ENCODE measurements at places on chromosomes 3 and 15. TPM values are rescaled to one million over a fixed set of nuclear protein-coding genes. Genes with fewer than 3 reads are reported as not detected.

TGM5 gene
- total RNA-seq, result not detected

ADAMTSL3 gene
- total RNA-seq, result not detected

KLHL40 gene
- total RNA-seq, result not detected

MRAS gene
- total RNA-seq, result 0.19 TPM

SERPINI2 gene
- not detected for total RNA-seq

DGKG gene
- 0.39 TPM for total RNA-seq

ROPN1 gene
- not detected for total RNA-seq

NR1I2 gene
- 0.39 TPM for total RNA-seq

UPK1B gene
- not detected for total RNA-seq

SLMAP gene
- 43.9 TPM for total RNA-seq

DNA sequence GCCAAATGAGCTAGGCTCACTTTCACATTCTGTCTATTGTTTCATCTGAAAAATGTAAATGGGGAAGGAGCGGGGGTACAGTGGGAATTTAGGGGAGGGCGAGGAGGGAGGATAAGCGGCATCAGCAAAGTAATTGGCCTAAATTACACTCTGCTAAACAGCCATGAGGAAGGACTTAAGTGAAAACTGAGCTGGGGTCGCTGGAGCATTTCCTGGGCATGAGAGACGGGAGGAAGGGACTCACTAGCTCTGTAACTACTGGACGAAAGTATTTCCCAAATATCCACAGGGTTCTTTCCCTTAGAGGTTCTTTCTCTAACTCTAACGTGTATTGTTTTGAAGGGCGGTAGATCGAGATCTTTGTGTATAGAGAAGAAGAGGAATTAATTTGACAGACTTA lies 418.0 kb downstream of the SOX2 start:
- no peaks in the 10 kb centered on the region for H3K4me1 ChIP-seq
- no peak for DNase-seq
- no peaks in the 10 kb centered on the region for H3K36me3 ChIP-seq

DNA sequence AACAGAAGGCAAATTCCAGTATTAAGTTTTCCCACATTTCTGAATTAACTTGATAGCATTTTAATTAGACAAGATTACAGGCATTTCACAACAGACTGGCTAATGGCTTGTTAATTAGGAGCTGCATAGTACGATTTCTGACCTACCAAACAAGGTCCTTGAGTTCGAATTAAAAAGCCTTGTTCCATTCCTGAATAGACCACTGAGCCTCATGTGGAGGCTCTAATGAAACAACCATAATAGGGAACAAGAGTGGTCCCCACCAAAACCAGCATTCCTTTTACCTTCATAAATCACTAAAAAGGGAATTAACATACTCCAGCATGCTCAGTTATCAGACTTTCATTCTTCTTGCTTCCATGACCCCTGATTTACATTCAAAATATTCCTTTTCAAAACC lies 66.4 kb downstream of the PRTG start:
- peaks cover 5% of the 10 kb centered on the region for H3K27me3 ChIP-seq
- no peak overlapping the region for H3K27ac ChIP-seq
- H3K4me3 ChIP-seq, result no peak overlapping the region

DNA sequence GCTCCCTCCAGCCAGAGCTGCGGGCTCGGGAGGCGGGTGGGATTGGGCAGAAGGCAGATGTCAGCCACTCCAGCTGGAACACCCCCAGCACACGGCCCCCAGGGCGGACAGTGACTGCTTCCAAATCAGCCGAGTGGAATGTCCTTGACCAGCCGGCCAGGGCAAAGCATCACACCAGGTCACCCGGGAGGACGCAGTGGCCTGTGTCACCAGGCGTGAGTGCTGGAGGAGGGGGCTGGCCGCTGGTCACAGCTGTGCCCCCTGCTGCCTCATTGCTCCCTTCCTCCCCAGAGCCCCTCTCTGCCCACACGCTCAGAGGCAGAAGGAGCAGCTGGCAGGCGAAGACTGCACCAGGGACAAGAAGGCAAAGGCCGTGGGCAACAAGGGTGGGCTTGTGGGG lies 33.5 kb downstream of the NTRK3 start:
- no peak overlapping the region for H3K4me3 ChIP-seq
- H3K4me1 ChIP-seq, result no peaks in the 10 kb centered on the region
- DNase-seq, result no peak
- H3K27me3 ChIP-seq, result peaks cover 5% of the 10 kb centered on the region
- no peak overlapping the region for H3K27ac ChIP-seq

- no peak overlapping the region for H3K4me3 ChIP-seq
- no peak for DNase-seq
- no peaks in the 10 kb centered on the region for H3K36me3 ChIP-seq
Observed at GRCh38 chr3:68535782-68536181, 396.6 kb downstream of the TAFA4 start.

GRCh38 chr3:12948371-12948770 lies 107.0 kb upstream of the RPL32 start:
- no peaks in the 10 kb centered on the region for H3K36me3 ChIP-seq
- no peak for DNase-seq
- H3K27ac ChIP-seq, result no peak overlapping the region
- peaks cover 51% of the 10 kb centered on the region for H3K4me1 ChIP-seq
- no peaks in the 10 kb centered on the region for H3K27me3 ChIP-seq

DNA sequence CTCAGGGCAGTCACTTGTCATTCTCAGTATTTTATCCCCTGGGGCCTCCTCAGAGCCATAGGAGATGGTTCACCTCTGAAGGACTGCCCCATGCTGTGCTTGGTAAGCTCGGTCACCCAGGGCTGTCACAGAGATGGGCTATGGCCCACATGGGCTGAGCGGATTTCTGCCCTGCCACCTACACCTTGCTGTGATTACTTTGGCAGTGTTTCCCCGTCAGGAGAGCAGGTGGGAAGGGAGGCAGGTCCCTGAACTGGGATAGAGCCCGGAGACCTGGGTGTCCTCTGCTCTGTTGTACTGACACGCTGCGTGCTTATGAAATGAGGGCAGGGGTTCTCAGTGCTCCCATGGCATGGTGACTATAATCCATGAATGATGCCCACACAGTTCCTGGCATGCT lies 48.9 kb downstream of the APBA2 start:
- DNase-seq, result no peak
- no peaks in the 10 kb centered on the region for H3K27me3 ChIP-seq
- H3K4me1 ChIP-seq, result peaks cover 45% of the 10 kb centered on the region
- H3K27ac ChIP-seq, result no peak overlapping the region
- H3K36me3 ChIP-seq, result no peaks in the 10 kb centered on the region

DNA sequence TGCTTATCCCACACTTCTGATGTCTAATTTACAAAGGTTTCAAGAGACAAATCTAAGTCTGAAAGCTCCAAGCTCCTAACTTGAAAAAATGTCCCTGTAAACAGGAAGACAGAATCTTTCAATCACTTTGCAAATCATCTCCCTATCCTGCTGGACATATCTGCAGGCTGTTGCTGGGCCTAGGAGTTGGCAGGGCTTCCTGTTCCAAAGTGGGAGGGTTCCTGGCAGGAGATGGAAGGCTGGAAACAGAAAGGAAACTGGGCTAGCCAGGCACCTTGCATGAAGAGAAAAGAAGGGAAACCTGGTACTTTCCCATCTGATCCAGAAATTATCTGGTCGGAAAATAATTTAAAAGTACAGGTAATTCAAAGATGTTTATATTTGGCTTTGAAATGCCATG lies 227.3 kb upstream of the IL12A start:
- peaks cover 10% of the 10 kb centered on the region for H3K4me1 ChIP-seq
- peaks cover 42% of the 10 kb centered on the region for H3K27me3 ChIP-seq
- no peaks in the 10 kb centered on the region for H3K36me3 ChIP-seq
- no peak overlapping the region for H3K4me3 ChIP-seq
- no peak for DNase-seq

DNA sequence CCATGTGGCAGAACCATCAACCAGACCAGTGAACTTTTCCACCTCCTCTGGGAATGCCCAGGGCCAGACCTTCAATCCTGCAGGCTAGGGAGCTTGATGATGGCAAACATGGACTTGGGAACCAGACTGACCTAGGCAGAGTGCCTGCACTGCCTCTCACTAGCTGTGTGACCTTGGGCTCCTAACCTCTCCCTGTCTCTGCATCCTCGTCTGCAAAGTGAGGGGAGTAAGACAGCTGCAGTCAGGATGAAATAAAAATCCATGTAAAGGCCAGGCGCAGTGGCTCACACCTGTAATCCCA lies 17.5 kb upstream of the LOXL1 start:
- H3K27me3 ChIP-seq, result no peaks in the 10 kb centered on the region
- H3K36me3 ChIP-seq, result no peaks in the 10 kb centered on the region
- H3K4me3 ChIP-seq, result no peak overlapping the region
- no peak for DNase-seq
- H3K4me1 ChIP-seq, result no peaks in the 10 kb centered on the region
- no peak overlapping the region for H3K27ac ChIP-seq

DNA sequence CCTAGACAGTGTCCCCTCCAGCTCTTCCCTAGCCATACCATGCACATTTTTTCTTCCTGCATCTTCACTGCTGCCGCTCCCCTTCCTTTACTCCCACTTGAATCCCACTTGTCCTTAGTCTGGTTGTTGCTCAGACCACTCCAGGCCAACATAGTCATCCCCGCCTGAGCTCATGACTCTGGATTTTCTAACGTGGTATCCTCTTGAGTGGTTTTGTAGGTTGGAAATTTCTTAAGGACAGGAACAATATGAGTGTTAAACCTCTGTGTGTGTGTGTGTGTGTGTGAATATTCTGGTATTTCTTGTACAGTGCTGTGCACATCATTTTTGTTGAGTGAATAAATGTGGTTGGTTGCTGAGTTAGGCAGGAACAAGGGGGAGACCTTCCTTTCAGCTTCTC lies 3.1 kb downstream of the BAHD1 start:
- H3K4me3 ChIP-seq, result no peak overlapping the region
- H3K36me3 ChIP-seq, result no peaks in the 10 kb centered on the region
- H3K4me1 ChIP-seq, result peaks cover 52% of the 10 kb centered on the region
- peaks cover 1% of the 10 kb centered on the region for H3K27me3 ChIP-seq
- H3K27ac ChIP-seq, result no peak overlapping the region

- peaks cover 3% of the 10 kb centered on the region for H3K4me1 ChIP-seq
- H3K27me3 ChIP-seq, result peaks cover 28% of the 10 kb centered on the region
- DNase-seq, result no peak
- no peaks in the 10 kb centered on the region for H3K36me3 ChIP-seq
Observed at GRCh38 chr3:126284258-126284904, 72.8 kb downstream of the KLF15 start.

- H3K27ac ChIP-seq, result peak overlapping the region; percentile 76
- peaks cover 5% of the 10 kb centered on the region for H3K36me3 ChIP-seq
- peak; percentile 88 for DNase-seq
- peaks cover 55% of the 10 kb centered on the region for H3K4me1 ChIP-seq
- H3K27me3 ChIP-seq, result no peaks in the 10 kb centered on the region
- peak overlapping the region; percentile 84 for H3K4me3 ChIP-seq
Observed at GRCh38 chr3:56800130-56800831, 1.5 kb downstream of the ARHGEF3 start.

DNA sequence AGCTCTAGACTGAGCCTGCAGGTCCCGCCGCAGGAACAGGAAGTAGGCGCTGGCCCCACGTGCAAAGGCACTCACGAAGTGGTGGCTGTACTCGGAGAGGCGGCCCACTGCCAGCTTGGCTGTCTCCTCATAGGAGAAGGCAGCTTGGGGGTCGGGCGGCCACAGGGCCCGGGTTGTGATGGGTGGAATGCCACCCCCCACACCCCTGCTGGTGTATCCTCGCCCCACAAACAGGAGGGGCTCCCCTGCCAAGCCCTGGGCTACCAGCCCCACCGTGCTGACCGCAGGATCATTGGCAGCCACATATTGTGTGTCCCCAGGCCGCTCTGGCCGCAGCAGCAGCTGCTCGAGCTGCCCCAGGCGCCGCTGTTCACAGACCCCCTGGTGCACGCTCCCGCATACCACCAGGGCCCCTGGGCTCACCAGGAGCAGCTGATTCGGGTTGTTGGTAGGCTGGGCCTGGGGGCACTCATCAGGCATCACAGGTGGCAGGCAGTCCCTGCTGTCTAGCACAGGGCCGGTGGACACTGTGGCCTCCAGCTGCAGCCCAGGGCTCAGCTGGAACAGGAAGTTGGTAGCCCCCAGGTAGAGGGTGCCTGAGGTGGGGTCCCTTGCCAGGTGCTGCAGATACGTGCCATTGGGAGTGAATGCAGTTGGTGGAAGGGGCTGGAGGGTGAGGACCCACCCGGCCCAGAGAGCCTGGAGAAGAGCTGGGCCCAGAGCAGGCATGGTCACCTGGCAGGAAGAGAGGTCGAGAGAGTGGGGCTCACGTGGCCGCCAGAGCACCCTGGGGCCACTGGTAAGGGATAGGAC lies 5.8 kb downstream of the PLXNB1 start:
- no peak for DNase-seq
- H3K27ac ChIP-seq, result no peak overlapping the region
- no peaks in the 10 kb centered on the region for H3K4me1 ChIP-seq
- no peaks in the 10 kb centered on the region for H3K27me3 ChIP-seq
- H3K36me3 ChIP-seq, result no peaks in the 10 kb centered on the region

GRCh38 chr3:155983834-155984474 lies 113.5 kb downstream of the GMPS start:
- peaks cover 10% of the 10 kb centered on the region for H3K27me3 ChIP-seq
- no peaks in the 10 kb centered on the region for H3K4me1 ChIP-seq
- no peak for DNase-seq
- H3K4me3 ChIP-seq, result no peak overlapping the region

DNA sequence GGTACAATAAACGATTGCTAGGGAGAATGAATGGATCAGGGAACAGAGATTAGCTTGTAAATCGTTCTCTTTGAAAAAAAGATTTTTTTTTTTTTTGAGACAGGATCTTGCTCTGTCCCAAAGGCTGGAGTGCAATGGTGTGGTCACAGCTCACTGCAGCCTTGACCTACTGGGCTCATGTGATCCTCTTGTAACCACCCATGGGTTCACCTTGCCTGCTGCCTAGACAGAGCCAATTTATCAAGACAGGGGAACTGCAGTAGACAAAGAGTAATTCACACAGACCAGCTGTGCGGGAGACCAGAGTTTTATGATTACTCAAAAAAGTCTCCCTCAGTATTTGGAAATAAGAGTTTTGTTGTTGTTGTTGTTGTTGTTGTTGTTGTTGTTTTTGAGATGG lies 39.6 kb downstream of the METTL6 start:
- DNase-seq, result no peak
- no peak overlapping the region for H3K27ac ChIP-seq
- H3K4me1 ChIP-seq, result peaks cover 6% of the 10 kb centered on the region
- H3K36me3 ChIP-seq, result no peaks in the 10 kb centered on the region

DNA sequence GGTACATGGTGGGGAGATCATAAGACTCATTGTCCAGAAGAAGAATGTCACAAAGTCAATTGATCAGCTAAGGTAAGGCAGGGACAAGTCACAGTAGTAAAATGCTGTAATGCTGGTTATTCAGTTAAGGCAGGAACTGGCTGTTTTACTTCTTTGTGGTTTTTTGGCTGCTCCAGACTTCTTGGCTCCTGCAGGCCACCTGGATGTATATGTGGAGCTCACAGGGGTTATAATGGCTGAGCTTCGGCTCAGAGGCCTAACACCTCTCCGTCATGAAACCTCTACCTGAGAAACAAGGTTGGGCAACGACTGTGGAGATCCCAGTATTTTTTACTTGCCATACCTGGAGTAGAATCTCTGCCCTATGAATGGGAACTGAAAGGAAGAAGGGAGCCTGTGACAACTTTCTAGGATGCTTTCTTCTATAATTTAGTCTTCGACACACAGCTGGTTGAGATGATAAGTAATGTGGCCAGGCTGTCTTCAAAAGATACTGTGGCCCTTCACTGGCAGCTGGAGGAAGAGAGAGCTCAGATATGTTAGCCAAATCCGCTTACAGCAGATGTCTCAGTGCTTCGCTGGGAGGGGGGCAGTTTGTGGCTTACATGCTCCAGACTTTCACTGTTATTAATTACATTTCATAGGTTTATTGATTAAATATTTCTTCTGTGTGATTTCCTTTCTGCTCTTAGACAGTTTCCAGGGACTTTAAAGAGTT lies 887.8 kb downstream of the IGSF11 start:
- DNase-seq, result no peak
- no peak overlapping the region for H3K27ac ChIP-seq
- no peaks in the 10 kb centered on the region for H3K27me3 ChIP-seq
- no peaks in the 10 kb centered on the region for H3K36me3 ChIP-seq
- no peaks in the 10 kb centered on the region for H3K4me1 ChIP-seq

Data from activated CD4-positive, alpha-beta memory T cell treated with anti-CD3 and anti-CD28 coated beads for 36 hours (primary cell).